Activated CD4-positive, alpha-beta T cell treated with anti-CD3 and anti-CD28 coated beads for 36 hours (primary cell): ENCODE measurements at places on chromosomes 6 and 20. TPM values are rescaled to one million over a fixed set of nuclear protein-coding genes. Genes with fewer than 3 reads are reported as not detected.

The CCNC gene
- 67.3 TPM for total RNA-seq

The CALHM6 gene
- total RNA-seq, result 7.1 TPM

The PDE10A gene
- not detected for total RNA-seq

GRCh38 chr20:44465001-44465560 is 10.6 kb upstream of the TTPAL start:
- no peak overlapping the region for H3K27ac ChIP-seq
- DNase-seq, result no peak
- no peak overlapping the region for H3K4me3 ChIP-seq
- no peaks in the 10 kb centered on the region for H3K36me3 ChIP-seq
- no peaks in the 10 kb centered on the region for H3K4me1 ChIP-seq
- no peaks in the 10 kb centered on the region for H3K27me3 ChIP-seq

DNA sequence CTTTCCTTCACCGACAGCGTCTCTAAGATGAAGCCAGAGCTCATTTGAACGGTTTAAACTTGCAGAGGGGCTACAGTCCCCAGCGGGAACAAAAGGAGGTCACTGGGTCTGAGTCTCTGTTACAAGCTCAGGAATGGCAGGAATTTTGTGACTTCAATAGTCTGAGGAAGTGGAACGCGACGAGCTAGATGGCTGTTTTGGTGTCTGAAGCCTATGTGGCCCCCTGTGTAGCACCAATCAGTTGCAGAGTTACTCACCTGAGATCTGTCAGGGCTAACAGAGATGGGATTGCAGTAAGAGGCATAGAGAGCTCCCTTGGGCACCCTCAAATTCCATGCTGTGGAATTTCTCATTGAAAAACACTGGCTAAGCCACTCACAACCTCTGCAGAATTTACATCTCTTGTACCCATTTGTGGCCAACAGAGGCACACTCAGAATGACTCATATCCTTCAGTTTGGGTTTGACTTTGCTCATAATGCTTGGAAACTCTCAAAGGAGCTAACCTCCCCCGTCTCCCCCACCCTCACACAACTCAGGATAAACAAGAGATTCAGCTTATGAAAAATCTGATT is 7.1 kb upstream of the TCP11 start:
- H3K36me3 ChIP-seq, result no peaks in the 10 kb centered on the region
- DNase-seq, result peak; percentile 74
- H3K27ac ChIP-seq, result no peak overlapping the region
- peaks cover 21% of the 10 kb centered on the region for H3K4me1 ChIP-seq
- H3K27me3 ChIP-seq, result peaks cover 11% of the 10 kb centered on the region
- no peak overlapping the region for H3K4me3 ChIP-seq

GRCh38 chr6:35057449-35058357 is 83.4 kb downstream of the TCP11 start:
- no peak overlapping the region for H3K4me3 ChIP-seq
- DNase-seq, result no peak
- no peaks in the 10 kb centered on the region for H3K36me3 ChIP-seq
- peaks cover 4% of the 10 kb centered on the region for H3K4me1 ChIP-seq

DNA sequence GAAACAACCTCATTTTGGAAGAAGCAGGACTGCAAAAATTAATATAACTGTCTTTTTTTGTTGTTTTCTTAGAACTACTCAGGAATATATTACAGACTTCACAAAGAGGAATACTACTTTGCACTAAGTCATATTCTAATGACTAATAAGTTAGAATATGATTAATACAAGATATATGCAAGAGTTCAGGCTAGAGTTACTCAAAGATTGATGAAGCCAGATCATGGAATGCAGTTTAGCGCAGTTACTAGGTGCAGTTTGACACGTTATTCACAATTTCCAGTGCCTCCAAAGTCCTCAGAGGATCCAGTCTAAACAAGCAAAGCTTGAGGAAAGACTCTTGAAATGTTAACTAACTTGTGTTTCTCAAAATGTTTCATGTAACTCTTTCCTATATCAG is 1.2 kb upstream of the MYCT1 start:
- no peak overlapping the region for H3K27ac ChIP-seq
- H3K4me1 ChIP-seq, result no peaks in the 10 kb centered on the region
- no peaks in the 10 kb centered on the region for H3K36me3 ChIP-seq
- H3K27me3 ChIP-seq, result peaks cover 18% of the 10 kb centered on the region
- no peak overlapping the region for H3K4me3 ChIP-seq
